ENCODE measurements at places on chromosomes 7 and 10.

GRCh38 chr10:103645141-103646054 lies 151.9 kb downstream of the NEURL1 start:
- DNase-seq, result peak; percentile 96

DNA sequence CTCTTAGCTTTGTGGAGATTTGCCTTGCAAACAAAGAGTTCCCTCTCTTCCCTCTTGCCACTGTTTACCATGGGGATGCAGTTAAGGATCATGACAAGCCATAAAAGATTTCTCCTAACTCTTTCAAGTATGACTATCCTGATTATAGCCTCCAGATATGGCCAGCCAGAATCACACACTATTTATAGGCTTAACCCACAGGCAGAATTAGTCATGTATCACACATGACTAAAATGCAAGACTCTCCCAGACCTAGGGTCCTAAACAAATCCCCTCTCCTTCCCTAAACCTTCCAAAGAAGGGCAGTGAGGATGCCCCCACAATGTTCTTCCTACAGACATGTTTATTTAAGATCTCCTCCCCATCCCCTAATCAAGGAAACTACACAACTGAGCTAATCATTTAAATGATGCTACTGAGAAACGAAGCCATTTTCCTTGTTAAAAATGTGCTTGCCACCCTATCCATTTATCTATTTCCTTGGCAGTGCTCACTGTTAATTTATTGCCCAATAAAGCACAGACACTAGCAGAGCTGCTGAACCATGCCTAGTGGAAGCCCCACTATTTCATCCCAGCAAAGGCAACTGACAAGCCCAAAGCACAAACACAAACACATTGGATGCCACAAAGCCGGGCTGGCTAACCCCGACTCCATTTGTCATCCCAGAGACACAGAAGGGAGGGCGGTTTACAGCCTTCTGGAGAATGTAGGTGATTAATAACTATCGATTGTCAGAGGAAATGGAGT lies 363.4 kb downstream of the KCNMA1 start:
- no peak for DNase-seq

DNA sequence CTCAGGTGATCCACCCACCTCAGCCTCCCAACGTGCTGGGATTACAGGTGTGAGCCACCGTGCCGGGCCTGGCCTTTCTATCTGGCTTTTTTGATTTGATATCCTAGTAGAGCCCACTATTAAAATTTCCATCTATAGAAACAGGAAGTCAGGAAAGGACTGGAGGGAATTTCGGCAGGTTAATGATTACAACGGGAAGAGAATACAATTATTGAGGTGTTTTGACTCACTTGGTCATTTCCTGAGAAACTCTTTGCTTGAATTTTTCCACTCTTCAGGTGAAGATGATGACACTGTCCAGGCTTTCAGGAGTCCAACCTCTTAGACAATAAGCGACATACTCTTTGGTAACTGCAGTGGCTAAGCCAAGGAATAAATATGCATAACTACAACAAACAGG lies 1.1 kb upstream of the MKLN1 start:
- DNase-seq, result no peak

DNA sequence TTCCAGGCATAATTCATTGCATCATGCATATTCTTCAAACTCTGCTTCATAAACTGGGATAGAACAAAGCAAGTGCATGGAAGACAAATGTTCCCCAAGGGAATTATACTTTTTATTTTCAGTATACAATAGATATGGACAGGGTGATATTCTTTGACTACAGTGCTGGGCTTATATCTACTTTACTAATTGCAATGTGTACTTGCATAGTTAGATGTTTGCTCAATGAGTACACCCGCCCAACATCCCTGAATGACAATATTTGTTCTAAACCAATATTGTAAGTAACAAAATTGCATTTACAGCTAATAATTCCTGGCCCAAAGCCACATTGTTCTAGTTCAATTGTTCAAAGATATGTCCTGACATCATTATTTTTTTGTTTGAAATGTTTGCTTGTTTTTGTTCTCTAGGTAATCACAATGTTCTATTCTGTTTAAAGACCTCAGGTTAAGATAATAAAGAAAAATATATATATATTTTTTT lies 171.4 kb downstream of the PTN start:
- DNase-seq, result no peak

DNA sequence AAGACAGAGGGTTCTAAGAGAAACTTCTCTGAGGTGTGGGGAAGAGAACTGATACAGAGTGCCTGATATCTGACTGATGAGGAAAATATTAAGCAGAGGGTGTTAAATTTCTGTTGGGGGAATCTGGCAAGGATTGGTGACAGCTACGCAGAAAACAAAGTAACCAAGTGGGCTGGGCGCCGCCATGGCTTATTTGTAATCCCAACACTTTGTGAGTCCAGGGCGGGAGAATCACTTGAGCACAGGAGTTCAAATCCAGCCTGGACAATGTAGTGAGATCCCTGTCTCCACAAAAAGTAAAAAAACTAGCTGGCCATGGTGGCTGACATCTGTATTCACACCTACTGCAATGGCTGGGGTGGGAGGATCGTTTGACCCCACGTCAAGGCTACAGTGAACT lies 2.1 kb upstream of the C7orf25 start:
- DNase-seq, result no peak

GRCh38 chr10:9227679-9228365 lies 1173.3 kb downstream of the GATA3 start:
- no peak for DNase-seq

GRCh38 chr7:112116894-112117293 lies 89.3 kb downstream of the DOCK4 start:
- no peak for DNase-seq

GRCh38 chr10:126331101-126331500 lies 57.2 kb downstream of the ADAM12 start:
- DNase-seq, result no peak

- DNase-seq, result no peak
Observed at GRCh38 chr7:22268884-22269421, 88.0 kb downstream of the RAPGEF5 start.

DNA sequence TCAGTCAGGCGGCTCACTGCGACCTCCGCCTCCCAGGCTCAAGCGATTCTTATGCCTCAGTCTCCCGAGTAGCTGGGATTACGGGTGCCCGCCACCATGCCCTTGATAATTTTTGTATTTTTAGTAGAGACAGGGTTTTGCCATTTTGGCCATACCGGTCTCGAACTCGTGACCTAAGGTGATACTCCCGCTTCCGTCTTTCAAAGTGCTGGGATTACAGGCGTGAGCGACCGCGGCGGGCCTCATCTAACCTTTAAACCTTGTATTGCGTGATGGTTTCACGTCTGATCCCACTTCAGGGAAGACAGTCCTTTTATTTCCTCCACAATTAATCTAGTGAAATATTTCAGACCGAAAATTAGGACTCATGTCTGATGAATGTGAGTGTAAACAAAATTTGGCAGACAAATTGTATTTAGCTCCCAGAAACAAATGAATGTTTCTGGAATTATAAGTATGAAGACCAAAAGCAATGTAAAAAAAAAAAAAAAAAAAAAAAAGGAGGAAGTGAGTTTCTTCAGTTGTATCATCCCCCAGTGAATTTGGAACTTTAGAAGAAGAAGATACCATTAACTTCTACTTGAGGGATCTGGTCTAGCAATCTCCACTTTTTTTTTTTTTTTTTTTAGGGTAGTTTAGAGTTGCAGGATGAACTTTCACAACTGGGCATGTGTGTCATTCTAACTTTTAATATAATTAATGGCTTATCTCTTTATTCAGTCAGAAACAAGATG lies 1.6 kb downstream of the NUP42 start:
- peak; percentile 32 for DNase-seq

GRCh38 chr7:40324914-40325313 lies 190.1 kb downstream of the SUGCT start:
- DNase-seq, result no peak

GRCh38 chr7:36966039-36966438 lies 241.7 kb upstream of the AOAH start:
- DNase-seq, result no peak

- no peak for DNase-seq
Observed at GRCh38 chr10:77251297-77252013, 386.2 kb downstream of the KCNMA1 start.

GRCh38 chr10:71589617-71590551 lies 129.7 kb downstream of the C10orf105 start:
- DNase-seq, result no peak

DNA sequence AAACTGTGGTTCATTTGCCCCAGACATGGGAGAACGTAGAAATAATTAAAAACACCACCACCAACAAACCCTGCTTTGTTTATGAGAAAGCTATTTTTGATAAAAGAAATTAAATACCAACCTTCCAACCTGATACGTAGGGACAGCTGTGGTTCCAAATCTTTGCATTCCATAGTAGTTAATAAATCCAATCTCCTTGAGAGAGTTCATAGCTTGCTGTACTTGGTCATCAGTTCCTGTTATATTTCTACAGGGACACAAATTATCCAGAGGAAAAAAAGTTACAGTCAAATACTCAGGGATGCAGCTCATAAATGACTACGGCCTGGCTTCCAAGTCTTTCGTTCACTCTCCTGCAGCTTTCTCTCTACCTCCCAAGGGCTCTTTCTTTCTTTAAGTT lies 41.1 kb downstream of the PUS7 start:
- no peak for DNase-seq

DNA sequence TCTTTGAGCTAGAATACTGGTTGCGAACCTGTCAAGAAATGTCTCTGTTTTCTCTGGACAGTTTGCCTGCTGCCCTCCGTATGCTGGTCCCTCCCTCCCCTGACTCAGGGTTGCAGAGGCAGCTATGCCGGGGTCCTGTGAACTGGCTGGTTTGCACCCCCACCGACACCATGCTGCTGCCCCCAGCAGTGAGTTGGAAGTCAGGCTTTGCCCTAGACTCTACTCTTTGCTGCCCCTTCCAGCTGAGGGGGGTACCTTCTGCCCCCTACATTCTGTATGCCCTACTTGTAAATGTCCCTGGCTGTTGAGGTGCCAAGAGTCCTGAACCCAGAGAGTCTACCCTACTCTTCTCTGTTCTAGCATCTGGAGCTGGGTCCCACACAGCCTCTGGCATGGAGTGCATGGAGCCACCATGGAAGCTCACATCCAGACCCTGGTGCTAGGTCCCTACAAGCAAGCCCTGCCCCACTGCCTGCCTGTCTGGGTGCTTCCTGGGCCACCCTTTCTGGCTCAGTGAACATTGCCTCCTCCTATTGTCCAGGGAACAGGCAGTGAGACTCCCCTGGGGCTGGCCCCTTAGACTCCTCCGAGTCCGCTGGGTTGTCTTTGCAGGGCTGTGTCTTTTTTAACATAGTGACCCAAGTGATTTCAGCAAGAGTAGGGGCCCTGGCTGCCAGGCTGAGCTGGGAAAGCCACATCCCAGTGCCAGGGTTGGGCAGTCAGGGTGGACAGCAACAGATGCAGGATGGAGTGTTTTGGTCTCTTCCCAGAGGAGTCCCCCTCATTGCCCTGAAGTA lies 138.9 kb downstream of the ADCY1 start:
- no peak for DNase-seq

- DNase-seq, result no peak
Observed at GRCh38 chr10:132670546-132671227, 115.3 kb downstream of the NKX6-2 start.

GRCh38 chr7:116172353-116172752 lies 38.0 kb upstream of the TES start:
- DNase-seq, result no peak

GRCh38 chr7:44969049-44969700 lies 9.6 kb downstream of the MYO1G start:
- DNase-seq, result no peak

GRCh38 chr10:129134371-129134770 lies 332.7 kb upstream of the MGMT start:
- no peak for DNase-seq

GRCh38 chr7:50531928-50532327 lies 33.3 kb downstream of the DDC start:
- no peak for DNase-seq
